ENCODE measurements at places on chromosomes 4 and X. TPM values are rescaled to one million over a fixed set of nuclear protein-coding genes. Genes with fewer than 3 reads are reported as not detected.

DNA sequence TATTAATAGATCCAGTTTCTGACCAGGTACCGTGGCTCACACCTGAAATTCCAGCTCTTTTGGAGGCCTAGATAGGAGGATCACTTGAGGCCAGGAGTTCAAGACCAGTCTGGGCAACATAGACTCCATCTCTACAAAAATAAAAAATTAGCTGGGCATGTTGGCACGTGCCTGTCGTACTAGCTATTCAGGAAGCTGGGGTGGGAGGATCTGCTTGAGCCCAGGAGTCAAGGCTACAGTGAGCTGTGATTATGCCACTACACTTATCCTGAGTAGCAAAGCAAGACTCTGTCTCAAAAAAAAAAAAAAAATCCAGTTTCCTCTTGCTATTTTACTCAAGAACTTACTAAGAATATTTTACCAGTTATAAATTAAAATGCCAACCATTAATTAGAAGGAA lies 91.7 kb downstream of the SLC10A6 start:
- H3K4me1 ChIP-seq = no peaks in the 10 kb centered on the region
- H3K27me3 ChIP-seq = no peaks in the 10 kb centered on the region
- no peak overlapping the region for H3K27ac ChIP-seq
- H3K4me3 ChIP-seq = no peak overlapping the region
- no peak for DNase-seq

GRCh38 chrX:38675856-38676255 lies 114.5 kb downstream of the TSPAN7 start:
- H3K27me3 ChIP-seq = no peaks in the 10 kb centered on the region
- no peak for DNase-seq
- H3K27ac ChIP-seq = no peak overlapping the region
- H3K36me3 ChIP-seq = no peaks in the 10 kb centered on the region
- no peak overlapping the region for H3K4me3 ChIP-seq

- H3K36me3 ChIP-seq = peaks cover 51% of the 10 kb centered on the region
- no peaks in the 10 kb centered on the region for H3K27me3 ChIP-seq
- no peak overlapping the region for H3K4me3 ChIP-seq
- peaks cover 9% of the 10 kb centered on the region for H3K4me1 ChIP-seq
- H3K27ac ChIP-seq = no peak overlapping the region
Measured at GRCh38 chr4:110618581-110619462, 4.1 kb downstream of the PITX2 start.

- H3K4me3 ChIP-seq = no peak overlapping the region
- no peak for DNase-seq
- no peaks in the 10 kb centered on the region for H3K36me3 ChIP-seq
- H3K27me3 ChIP-seq = no peaks in the 10 kb centered on the region
- no peaks in the 10 kb centered on the region for H3K4me1 ChIP-seq
- no peak overlapping the region for H3K27ac ChIP-seq
Measured at GRCh38 chr4:2615821-2616220, 79.4 kb downstream of the FAM193A start.

DNA sequence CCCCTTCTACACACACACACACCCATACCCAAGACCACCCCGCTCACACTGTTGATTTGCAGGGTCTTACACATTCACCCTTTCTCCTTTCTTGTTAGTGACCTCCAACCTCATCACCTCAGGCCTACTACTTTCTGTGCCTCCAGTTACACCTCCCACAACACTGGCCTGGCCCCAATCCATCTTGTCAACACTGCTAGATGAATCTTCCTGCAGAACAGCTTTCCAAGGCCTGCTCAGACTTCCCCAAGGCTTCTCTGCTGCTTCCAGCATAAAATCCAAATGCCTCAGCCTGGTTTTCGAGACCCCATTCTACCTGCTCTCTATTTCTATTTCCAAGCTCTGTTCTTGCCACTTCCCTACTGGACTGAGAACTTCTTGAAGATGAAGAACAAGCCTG lies 79.9 kb downstream of the NHSL2 start:
- no peaks in the 10 kb centered on the region for H3K27me3 ChIP-seq
- H3K36me3 ChIP-seq = no peaks in the 10 kb centered on the region
- no peak for DNase-seq
- no peak overlapping the region for H3K4me3 ChIP-seq
- H3K4me1 ChIP-seq = peaks cover 11% of the 10 kb centered on the region
- peak overlapping the region; percentile 46 for H3K27ac ChIP-seq

SLITRK4 gene
- not detected for total RNA-seq

- DNase-seq = peak; percentile 66
- no peaks in the 10 kb centered on the region for H3K27me3 ChIP-seq
- H3K4me3 ChIP-seq = no peak overlapping the region
Measured at GRCh38 chrX:46791927-46792809, 33.2 kb upstream of the SLC9A7 start.

GRCh38 chrX:43961699-43962098 lies 11.5 kb downstream of the NDP start:
- no peaks in the 10 kb centered on the region for H3K27me3 ChIP-seq
- H3K36me3 ChIP-seq = no peaks in the 10 kb centered on the region
- no peaks in the 10 kb centered on the region for H3K4me1 ChIP-seq
- no peak overlapping the region for H3K4me3 ChIP-seq

GRCh38 chr4:83617371-83618035 lies 81.6 kb downstream of the GPAT3 start:
- peaks cover 19% of the 10 kb centered on the region for H3K4me1 ChIP-seq
- DNase-seq = no peak
- H3K27ac ChIP-seq = peak overlapping the region; percentile 42
- no peaks in the 10 kb centered on the region for H3K27me3 ChIP-seq
- H3K4me3 ChIP-seq = no peak overlapping the region

GRCh38 chrX:15739886-15740285 lies 1.8 kb downstream of the CA5B start:
- H3K27ac ChIP-seq = no peak overlapping the region
- H3K27me3 ChIP-seq = no peaks in the 10 kb centered on the region
- peaks cover 4% of the 10 kb centered on the region for H3K4me1 ChIP-seq

CT45A7 gene
- total RNA-seq = not detected

- H3K27ac ChIP-seq = no peak overlapping the region
- DNase-seq = no peak
- no peaks in the 10 kb centered on the region for H3K4me1 ChIP-seq
- no peaks in the 10 kb centered on the region for H3K36me3 ChIP-seq
- H3K27me3 ChIP-seq = no peaks in the 10 kb centered on the region
Measured at GRCh38 chr4:107050525-107051135, 14.5 kb upstream of the DKK2 start.

GRCh38 chrX:135024526-135024925 lies 2.2 kb upstream of the RTL8B start:
- DNase-seq = peak; percentile 36
- H3K36me3 ChIP-seq = 0 out of 2 replicates have a peak, but pooled peaks cover 1% of the 10 kb centered on the region
- no peaks in the 10 kb centered on the region for H3K27me3 ChIP-seq
- peak overlapping the region; percentile 35 for H3K27ac ChIP-seq

GRCh38 chrX:15567886-15568616 lies 32.7 kb downstream of the ACE2 start:
- H3K4me3 ChIP-seq = no peak overlapping the region
- no peaks in the 10 kb centered on the region for H3K4me1 ChIP-seq
- no peak for DNase-seq
- no peak overlapping the region for H3K27ac ChIP-seq

CXorf58 gene
- total RNA-seq = not detected

- H3K4me1 ChIP-seq = peaks cover 21% of the 10 kb centered on the region
- no peaks in the 10 kb centered on the region for H3K36me3 ChIP-seq
- peak within 1 kb of the TSS; percentile 72 for H3K4me3 ChIP-seq
- DNase-seq = peak; percentile 94
Measured at GRCh38 chrX:130165703-130166502, at the start of gene AIFM1. Gene AIFM1, minus strand, starts transcription at chrX:130165841. Its CDS starts 185 bp downstream, at chrX:130165656.

GRCh38 chr4:88244816-88245579 lies 39.4 kb downstream of the PPM1K start:
- no peak for DNase-seq
- H3K36me3 ChIP-seq = no peaks in the 10 kb centered on the region
- H3K4me1 ChIP-seq = no peaks in the 10 kb centered on the region
- H3K4me3 ChIP-seq = no peak overlapping the region

All from SJSA1 (cell line).